NB4 (cell line): ENCODE measurements at places on chromosomes 1 and 21.
A peak's percentile ranks its signal among the peaks of the same experiment; 100 is the strongest.

- no peak for DNase-seq
These were observed 1.9 kb upstream of the GPR52 start for GRCh38 chr1:174445817-174446216.

DNA sequence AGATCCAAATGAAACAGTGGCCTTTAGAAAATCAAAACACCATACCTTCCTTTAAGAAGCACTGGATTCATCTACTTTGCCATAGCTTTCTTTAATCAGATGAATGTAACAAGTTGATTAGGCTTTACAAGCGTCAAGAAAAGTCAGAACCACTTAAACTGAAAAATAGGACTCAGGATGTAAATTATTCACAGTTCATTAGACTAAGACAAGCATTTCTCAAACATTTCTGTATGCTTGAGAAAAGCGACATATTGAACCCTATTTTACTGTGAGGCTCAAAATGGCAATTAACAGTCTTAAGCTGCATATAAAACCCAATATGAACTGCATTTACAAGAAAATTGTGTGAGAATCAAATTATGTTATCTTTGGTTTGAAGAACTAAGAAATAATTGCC, 256.7 kb upstream of the SNX7 start:
- DNase-seq, result no peak

DNA sequence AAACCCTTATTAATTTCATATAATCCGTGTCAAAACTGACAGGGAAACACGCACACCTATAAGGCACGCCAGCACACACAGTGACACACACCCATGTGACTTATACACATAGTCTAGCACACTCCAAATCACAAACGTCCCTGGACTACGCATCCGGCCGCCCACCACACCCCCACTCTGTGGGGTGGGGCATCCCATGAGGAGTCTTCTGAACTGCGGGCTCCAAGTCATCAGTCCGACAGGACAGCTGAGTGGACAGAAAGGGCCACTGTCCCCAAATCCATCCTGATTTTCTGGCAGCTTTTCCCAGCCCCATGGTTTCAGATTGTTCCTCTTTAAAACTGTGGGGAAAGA, 829 bp downstream of the PEA15 start:
- peak; percentile 13 for DNase-seq

DNA sequence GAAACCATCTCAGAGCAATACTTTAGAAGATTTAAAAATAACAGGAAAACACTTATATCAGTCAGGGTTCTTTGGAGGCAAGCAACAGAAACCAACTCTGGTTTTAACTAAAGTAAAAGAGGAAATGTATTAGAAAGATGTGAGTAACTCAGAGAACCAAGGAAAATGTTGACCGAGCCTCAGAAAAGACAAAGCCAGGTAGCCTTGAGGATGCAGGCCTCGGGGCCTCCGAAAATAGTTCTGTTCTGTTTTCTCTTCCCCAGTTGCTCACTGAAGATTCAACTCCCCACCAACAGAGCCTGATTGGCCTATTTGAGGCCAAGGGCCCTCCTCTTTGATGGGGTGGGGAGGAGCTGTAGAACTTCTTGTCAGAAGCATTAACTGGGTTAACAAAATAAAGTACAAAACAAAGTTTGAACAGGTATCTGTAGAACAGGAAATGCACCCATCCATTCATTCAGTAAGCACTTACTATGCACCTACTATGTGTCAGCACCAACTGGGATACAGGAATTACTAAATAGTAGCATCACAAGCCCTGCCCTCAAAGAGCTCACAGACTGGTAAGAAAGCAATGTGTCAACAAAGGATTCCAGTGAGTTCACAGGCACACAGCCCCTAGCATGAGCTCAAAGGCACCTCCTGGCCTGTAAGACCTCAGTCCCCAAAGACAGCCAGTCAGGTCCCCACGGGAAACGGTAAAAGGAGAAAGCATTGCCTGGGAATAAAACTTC, 12.6 kb downstream of the SLAMF8 start:
- DNase-seq, result no peak

DNA sequence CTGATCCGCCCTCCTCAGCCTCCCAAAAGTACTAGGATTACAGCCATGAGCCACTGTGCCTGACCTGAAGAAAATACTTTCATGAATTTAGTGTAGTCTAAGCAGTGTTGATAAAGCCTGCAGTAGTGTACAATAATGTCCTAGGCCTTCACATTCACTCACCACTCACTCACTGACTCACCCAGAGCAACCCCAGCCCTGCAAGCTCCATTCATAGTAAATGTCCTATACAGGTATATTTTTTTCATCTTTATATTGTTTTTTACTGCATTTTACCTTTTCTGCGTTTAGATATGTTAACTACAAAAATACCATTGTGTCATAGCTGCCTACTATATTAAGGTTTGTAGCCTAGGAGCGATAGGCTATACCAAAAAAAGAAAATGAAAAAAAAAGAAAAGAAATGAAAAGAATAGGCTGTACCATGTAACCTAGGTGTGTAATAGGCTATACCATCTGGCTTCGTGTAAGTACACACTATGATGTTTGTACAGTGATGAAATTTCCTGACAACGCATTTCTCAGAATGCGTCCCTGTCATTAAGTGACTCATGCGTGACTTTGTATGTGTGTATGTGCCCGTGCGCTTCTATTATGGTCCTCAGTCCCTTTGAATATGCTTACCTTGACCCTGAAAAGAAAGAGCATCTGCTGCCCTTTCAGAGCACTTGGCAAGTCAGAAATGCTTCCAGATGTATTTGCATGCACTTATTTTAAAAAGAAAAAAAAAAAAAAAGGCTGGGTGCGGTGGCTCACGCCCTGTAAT, 9.2 kb upstream of the SLAMF8 start:
- DNase-seq, result no peak

- DNase-seq, result peak; percentile 64
These were observed 62.4 kb upstream of the LRP8 start for GRCh38 chr1:53390261-53390660.

GRCh38 chr1:223752721-223753515, 40.6 kb downstream of the CAPN2 start:
- peak; percentile 24 for DNase-seq

GRCh38 chr1:230328342-230329015, 97.7 kb downstream of the PGBD5 start:
- no peak for DNase-seq

DNA sequence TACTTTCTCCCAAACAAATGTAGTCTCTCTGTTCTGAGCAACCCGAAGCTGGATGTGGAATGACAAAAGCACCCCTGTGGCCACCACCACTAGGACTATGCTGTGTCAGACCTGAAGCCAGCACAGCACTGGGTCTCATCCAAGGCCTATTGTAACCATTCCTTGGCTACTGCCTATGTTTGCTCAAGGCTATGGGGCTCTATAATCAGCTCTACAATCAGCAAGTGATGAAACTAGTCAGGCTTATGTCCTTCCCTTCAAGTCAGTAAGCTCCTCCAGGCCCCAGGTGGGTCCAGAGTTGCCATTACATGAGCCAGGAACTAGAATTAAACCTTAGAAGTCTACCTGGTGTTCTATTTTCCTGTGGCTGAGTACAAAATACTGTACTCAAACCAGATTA, 370.2 kb downstream of the TBX15 start:
- DNase-seq, result no peak

DNA sequence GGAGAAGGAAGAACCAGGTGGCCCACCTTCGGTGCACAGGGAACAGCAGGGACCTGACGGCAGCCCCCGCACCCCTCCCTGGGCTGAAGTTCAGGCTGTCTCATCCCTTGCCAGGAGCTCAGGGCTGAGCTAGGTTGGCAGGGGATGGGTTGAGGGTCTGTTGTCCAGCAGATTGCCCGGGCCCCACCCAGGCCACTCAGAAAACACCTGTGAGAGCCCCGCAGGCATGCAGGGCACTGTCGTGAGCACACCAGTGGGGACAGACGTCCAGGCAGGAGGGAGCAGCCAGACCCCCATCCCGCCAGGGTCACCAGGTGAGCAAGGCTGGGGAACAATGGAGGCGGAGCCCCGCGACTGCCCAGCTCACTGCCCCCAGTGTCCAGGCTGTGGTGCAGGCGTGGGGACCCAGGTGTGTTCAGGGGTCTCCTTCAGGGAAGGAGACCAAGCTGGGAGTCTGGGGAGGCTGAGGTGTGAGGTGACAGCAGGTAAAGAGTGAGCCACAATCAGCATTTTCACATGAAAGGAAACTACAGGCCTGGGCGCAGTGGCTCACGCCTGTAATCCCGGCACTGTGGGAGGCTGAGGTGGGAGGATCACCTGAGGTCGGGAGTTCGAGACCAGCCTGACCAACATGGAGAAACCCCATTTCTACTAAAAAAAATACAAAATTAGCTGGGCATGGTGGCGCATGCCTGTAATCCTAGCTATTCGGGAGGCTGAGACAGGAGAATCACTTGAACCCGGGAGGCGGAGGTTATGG, 9.4 kb upstream of the SAMD11 start:
- no peak for DNase-seq

DNA sequence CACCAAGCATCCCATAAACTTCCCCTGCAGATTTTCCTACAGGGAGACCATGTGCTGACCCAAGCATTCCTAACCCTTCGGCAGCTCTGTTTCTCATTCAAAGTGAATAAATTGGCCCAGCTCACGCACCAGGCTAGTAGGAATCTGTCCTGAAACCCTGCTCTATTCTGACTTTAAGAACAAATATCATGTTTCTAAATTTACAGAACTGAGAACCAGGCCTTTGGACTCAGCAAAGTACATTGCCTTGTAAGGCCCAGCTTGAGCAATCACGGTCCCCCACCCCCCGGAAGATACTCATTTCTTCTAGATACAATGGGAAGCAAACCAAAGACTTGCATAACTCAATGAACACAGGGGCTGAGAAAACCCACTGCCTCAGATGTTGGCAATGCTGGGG, 160.1 kb upstream of the NFIA start:
- no peak for DNase-seq

- DNase-seq, result peak; percentile 3
These were observed 114.2 kb upstream of the ATP1A1 start for GRCh38 chr1:116258668-116259419.

- DNase-seq, result no peak
These were observed 31.6 kb upstream of the NUF2 start for GRCh38 chr1:163290025-163290640.
